ENCODE measurements at places on chromosomes 16 and 17.

DNA sequence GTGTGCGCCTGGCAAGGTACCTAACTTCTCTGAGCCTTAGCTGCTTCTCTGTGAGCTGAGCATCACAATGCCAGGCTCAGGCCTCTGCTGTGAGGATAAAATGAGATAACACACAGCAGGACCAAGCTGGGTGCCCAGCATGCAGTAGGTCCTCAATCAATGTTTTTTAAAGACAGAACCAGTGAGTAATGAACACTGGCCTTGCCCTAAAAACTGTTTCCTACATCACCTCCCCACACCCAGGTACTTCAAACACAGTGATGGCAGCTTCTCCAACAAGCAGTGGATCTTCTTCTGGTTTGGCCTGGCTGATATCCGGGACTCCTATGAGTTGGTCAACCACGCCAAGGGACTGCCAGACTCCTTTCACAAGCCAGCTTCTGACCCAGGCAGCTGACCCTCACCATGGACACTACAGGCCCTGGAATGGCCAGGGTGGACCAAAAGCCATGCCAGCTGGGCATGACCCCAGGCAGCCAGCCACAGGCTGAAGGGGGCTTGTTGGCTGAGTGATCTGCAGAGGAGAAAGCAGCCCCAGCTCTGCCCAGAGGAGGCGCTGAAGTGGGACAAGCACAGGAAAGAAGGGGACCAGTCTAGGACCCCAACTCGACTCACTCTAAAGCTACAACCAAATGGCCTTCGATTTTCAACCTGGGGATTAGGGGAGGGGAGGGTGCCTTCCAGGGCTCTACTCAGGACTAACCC is 3.9 kb downstream of the NAGS start:
- DNase-seq: no peak

GRCh38 chr17:27496005-27496404 is 39.8 kb downstream of the KSR1 start:
- no peak for DNase-seq

DNA sequence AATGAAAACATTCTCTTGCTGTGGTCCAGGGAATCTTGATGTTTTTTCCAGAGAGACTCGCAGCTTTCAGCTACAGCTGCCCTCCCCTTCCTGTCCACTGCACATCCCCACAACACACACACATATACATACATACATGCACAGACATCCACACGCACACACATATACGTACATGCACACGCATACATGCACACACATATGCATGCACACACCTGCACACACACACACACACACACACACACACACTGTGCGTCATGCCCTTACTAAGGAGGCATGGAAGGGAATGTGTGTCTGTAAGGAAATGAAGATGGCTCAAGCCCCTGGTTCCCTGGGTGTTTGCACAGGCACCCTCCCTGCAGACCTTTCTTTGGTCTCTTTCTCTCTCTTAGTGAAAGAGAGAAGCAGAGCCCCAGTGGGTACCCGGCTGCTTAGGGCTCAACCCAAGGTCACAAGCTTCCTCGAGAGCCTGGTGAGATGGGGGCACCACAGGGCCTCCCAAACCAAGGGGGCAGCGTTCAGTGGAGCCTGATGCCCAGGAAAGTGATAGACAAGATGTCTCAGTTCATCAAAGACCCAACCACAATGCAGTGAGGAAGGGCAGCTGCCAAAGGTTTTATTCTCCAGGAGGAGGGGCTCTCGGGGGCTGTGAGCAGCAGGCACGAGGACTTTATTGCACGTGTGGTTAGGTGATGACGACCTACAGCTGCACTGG is 33.3 kb downstream of the TNFRSF13B start:
- no peak for DNase-seq

DNA sequence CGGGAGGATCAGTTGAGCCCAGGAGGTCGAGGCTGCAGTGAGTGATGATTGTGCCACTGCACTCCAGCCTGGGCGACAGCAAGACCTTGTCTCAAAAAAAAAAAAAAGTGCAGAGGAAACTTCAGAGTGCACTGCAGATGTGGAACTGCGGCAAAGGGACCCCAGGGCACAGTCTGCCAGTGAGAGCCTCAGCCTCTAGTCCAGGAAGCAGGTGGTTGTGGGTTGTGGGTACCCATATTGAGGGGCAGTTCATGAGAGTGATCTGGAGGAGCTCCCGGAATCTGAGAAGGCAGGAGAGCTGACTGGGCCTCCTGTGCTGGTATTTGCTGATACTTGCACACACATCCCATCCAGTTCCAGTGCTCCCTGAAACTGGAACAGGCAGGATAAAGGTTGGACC is 13.1 kb downstream of the FOXN1 start:
- no peak for DNase-seq

GRCh38 chr16:3748307-3748706 is 31.0 kb upstream of the TRAP1 start:
- no peak for DNase-seq

DNA sequence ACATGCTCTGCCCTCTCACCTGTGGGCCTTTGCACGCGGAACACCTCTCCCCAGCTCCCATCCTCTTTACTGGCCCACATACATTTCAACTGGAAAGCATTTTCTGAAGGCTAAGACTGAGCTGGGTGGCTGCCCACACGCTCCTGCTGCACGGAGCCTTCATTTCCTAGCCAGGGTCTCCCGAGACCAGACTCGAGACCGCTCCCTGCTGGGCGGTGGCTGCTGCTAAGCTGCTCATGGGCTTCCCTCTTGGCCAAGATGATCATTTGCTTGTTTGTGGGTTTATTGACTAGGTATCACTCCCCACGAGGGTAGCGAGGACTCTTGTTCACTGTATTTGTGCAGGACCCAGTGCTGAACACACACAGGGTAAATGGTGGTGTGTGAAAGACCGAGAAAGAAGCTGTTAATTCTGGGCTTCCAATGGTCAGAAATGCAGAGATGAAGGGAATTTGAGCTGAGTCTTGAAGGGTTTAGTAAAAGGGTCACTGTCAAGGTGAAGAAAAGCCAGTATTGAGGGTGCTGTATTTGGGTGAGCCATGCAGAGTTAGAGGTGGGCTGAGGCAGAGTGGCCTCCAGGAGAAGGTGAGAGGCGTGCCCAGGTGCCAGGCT is 907 bp downstream of the TRAPPC2L start:
- peak; percentile 78 for DNase-seq

DNA sequence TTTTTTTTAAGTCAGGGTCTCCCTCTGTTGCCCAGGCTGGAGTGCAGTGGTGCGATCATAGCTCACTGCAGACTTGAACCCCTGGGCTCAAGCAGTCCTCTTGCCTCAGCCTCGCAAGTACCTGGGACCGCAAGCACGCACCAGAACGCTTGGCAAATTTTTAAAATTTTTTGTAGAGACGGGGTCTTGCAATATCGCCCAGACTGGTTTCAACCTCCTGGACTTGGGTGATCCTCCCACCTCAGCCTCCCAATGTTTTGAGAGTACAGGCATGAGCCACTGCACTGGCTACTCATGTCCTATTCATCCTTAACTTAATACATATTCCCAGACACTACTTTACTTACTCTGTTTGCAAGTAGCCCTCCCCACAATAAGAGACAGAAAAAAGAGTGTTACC is 16.3 kb upstream of the RBL2 start:
- DNase-seq: no peak

GRCh38 chr17:28407130-28407973 is 1.3 kb upstream of the SLC46A1 start:
- DNase-seq: no peak

GRCh38 chr17:39169101-39169500 is 3.1 kb upstream of the ARL5C start:
- no peak for DNase-seq

GRCh38 chr17:57108671-57109392 is 23.8 kb downstream of the AKAP1 start:
- no peak for DNase-seq

DNA sequence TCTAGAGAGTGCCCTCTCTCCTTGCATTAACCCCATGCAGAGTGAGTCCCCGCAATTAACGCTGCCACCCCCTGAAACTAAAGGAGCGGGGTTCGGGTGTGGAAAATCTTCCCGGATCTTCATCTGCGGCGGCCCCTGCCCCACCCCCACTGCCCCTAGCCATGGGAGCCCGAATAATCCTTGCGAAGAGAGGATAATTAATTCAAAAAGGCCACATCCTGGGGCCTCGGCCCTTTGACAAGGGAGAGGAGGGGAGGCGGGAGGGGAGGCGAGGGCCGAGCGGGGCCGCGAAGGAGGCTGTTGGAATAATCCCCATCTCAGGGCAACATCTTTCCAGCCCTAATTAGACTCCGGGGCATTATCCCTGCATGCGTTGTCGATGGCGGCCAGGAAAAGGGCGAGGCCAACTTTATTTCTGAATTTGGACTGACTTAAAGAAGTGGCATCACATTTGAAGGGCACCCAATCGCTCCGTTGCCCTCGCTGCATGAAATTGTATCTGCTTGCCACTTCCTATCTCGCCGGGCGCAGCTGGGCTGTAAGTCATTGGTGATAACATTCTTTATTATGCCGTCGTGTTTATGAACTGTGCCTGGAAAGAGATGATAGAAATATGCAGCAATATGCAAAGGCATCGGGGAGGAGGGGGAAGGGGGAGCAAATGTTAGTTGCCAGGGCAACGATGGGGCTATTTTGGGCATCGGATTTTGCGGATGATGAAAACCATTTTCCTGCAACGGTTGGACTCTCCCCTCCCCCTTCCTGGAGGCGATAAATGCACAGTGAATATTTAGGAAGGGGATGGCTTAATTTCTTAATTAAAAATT is 387.1 kb upstream of the TNRC6C start:
- DNase-seq: peak; percentile 7

DNA sequence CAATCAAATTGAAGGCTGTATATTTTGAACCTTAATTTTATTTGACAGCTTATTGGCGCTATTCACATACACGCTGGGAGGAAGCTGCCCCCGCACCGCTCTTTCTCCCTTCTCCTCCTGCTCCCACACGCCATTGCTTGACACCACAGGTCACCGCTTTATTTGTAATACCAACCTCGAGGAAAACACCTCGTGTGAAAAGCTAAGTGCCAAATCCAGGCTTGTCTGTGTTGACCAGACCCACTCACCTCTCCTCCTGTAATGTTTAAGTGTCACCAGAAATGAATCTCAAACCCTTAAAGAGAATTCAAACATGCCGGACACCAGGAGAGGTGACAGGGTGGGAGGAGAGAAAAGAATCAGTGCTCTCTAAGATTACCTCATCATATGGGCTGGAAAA is 331.4 kb downstream of the GRIN2A start:
- no peak for DNase-seq

- DNase-seq: no peak
These were observed 47.2 kb downstream of the ABCC1 start for GRCh38 chr16:15996432-15997109.

DNA sequence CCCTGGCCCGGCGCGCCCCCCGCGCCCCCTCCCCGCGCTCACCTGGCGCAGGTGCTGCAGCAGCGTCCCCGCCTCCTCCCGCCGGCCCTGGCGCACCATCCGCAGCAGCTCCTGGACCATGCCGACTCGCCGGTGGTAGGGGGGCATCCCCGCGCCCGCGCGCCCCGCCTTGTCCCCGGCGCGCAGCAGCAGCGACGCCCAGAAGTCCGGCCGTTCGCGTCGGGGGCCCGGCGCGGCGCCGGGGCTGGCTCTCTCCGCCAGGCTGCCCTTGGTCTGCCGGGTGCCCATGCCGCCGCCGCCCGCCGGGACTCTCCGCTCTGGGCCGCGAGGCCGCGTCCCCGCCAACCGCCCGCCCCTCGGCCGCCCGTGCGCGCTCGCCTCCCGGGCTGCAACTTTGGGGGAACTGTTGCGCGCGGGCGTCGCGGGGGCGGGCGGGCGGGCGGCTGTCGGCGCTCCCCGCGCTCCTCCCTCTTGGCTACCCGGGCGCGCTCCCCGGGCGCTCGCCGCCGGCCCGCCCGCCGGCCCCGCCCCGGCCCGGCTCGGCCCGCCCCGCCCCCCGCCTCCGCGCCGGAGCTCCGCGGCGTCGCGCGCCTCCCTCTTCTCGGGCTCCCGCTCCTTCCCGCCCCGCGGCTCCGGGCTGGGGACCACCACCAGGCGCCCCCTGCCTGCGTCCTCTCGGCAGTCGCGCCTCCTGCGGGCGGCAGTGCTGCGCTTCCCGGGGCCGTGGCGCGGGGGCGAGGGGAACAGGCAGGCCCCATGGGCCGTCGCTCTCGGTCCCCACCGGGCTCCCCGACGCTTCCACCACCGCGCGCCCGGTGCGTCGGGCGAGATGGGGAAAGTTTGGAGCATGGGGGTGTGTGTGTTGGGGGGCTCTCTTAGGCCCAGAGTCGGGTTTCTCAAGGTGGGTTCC is at the start of gene LRRC75A:
TSS of gene LRRC75A (minus strand) at position 491 of the 910 bp plus-strand sequence. CDS start at position 288, 203 bp downstream.
- DNase-seq: peak; percentile 54

DNA sequence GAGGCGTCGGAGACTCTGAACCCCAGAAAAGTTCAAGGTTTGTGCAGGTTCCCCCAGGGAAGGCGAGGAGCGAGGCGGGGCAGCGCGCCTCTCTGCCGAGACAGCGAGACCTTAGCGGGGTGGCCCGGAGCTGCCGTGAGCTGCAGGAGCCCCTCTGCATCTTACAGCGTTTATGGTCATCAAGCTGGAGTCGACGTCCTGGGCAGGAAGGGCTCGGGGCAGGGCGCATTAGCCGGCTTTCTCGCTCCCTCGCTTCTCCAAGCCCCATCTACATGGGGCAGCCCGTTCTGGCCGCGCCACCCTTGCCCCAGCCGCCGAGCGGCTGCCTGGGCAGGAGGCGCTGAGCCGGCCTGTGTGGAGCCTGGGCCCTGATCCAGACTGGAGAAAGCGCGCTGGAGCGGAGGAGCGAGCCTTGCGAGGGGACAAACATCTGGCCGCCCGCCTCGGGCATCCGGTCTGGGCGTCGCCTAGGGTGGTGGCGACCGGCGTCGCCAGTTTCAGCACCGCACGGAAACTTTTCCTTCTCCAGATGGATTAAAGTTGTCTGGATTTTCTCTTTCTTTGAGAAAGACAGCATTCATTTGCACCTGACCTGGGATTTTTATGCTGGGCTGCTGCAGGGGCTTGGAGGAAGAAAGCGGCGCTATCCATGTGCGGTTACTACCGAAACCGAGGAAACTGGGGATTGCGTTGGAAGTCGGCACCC is 750 bp downstream of the TMEM132E start:
- no peak for DNase-seq

GRCh38 chr17:17200311-17200710 is 5.8 kb downstream of the PLD6 start:
- no peak for DNase-seq

- DNase-seq: no peak
These were observed 13.2 kb downstream of the MAF start for GRCh38 chr16:79587296-79587695.

GRCh38 chr17:80095844-80096475 is 5.4 kb upstream of the GAA start:
- no peak for DNase-seq

- DNase-seq: peak; percentile 75
These were observed 773 bp downstream of the PHLPP2 start for GRCh38 chr16:71723537-71724319.

DNA sequence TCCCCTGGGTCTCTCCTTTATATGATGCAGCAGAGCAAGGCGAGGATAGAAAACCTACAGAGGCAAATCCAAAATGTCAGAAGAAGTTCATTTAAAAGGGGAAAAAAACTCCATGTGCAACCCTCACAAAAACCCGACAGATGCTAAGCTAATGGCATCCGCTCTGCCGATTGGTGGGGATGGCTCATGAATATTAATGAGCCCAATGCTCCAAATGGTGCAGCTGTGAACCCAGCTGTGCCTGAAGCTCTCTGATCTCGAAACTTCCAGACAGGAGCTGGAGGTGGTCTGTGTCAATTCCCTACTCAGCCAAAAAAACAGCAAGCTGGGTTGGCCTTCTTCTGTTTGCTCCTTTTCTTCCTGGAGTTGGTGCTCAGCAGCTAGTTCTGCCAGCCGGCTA is 15.5 kb downstream of the SNX11 start:
- DNase-seq: no peak
